ENCODE measurements at places on chromosomes 12 and 14.

- DNase-seq, result peak; percentile 72
Measured at GRCh38 chr14:22882529-22883172, 371 bp upstream of the REM2 start.

GRCh38 chr14:67963545-67963944 lies 144.0 kb downstream of the RAD51B start:
- no peak for DNase-seq

DNA sequence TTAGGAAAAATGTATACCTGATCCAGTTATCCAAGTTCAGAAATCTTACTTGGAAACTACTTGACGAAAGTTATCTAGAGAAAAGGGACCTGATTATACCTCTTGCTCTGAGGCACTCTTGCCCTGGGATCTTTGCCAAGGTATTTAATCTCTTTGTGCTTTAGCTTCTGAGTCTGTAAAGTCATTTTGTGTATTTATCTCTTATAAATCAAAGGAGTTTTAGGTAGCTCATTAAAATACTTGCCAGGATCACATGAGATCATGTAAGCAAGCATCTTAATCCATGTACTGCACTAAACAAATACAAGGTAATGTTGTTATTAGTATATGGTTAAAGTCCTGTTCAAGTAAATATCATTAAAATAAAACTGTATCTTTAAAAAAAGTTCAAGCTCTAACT lies 147.5 kb downstream of the IPO8 start:
- DNase-seq, result no peak

DNA sequence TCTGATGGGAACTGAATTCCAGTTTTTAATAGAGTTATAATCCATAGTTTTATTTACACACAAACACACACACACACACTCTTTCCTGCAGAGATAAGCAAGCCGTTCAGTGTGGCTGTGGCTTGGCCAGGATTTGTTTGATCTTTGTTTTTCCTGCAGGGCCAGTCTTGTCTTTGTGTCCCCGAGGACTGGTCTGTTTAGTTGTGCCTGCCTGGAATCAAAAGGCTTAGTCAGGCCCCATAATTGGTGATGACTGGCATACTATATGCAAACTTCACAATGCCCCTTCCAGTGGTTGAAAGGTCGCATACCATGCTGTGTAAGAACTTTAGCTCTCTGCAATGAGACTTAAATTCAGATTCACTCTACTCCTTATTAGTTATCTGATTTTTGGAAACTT lies 26.0 kb downstream of the WBP11 start:
- DNase-seq, result no peak

DNA sequence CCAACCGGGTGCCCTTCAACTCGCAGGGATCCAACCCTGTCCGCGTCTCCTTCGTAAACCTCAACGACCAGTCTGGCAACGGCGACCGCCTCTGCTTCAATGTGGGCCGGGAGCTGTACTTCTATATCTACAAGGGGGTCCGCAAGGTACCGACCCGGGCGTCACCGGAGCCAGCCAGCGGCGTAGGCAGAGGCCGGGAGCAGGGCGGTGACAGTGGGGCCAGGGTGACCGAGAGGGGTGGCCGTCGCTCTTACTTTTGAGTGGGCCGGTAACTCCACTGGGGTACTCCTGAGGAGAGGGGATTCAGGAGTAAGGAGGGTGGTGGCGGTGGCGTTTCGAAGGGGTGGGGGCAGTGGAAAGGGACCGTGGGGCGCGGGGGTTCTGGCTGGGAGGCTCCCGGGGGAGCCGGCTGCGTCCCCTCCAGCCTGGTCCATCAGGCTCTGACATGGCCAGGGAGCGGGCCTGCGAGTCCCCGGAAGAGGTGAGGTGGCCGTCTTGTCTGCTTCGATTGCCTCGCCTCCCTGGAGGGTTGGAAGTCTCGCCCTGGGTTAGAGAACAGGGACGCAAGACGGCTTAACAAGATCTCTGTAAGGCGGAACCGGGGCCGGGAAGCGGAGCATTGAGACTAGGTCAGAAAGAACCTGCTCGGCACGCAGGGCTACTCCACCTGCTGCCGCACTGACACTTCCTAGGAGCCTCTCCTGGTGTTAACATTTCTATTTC lies 491 bp downstream of the WDR20 start:
- no peak for DNase-seq

- no peak for DNase-seq
Measured at GRCh38 chr12:27463511-27464219, 17.1 kb downstream of the SMCO2 start.

- no peak for DNase-seq
Measured at GRCh38 chr12:8030189-8030588, 2.3 kb upstream of the FOXJ2 start.

DNA sequence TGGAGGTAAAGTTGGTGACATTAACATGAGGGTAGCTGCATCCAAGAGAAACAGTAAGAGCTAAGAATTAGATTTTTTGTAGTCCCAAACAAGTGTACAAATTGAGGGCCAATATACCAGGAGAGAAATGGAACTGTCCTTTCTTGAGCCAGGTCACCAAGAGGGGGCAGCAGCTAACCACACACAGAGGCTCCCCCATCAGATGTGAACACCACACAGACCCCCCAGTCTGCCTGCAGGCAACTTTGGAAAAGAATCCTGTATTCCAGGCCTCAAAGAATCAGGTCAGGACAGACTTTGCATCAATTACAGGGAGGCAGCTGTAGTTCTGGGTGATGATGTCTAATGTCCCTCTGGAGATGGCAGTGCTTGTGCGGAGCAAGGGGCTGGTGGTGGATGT lies 77.9 kb downstream of the SPTB start:
- no peak for DNase-seq

DNA sequence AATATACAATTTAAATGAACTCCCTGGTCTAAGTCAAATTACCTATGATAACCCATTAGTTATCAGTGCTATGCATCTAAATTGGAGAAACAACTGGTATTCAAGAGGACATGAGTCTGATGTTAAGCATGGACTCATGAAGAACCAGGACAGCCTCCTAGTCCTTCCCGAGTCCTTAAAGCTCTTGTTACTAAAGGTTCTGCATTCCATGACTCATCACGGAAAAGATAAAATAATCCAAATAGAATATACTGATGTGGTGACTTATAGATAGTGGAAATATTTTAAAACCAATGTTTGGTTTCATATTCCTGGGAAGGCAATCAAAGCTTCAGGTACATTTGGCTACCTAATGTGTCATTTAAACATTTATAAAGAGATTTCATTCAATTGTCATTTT lies 117.2 kb upstream of the PMCH start:
- DNase-seq, result no peak

DNA sequence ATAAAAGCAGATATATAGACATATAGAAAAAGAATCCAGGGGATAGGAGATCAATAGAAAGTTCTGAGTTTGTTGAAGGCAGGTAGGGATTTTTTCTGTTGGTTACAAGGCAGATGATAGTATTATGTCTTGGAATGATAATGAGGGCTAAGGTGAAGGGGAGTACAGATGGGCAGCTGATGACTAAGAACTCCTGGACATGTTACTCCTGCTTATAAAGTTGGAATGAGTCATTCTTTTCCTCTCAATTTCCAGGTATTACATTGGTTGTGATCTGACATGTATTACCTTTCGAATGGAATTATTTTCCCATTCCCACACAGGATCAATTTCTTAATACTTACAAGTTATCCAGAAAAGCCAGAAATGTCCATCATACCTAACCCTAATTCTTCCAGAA lies 545.2 kb upstream of the MGAT4C start:
- DNase-seq, result no peak

- DNase-seq, result no peak
Measured at GRCh38 chr12:94602024-94602423, 48.3 kb downstream of the TMCC3 start.

- DNase-seq, result no peak
Measured at GRCh38 chr12:49934505-49934904, 16.0 kb upstream of the AQP2 start.

DNA sequence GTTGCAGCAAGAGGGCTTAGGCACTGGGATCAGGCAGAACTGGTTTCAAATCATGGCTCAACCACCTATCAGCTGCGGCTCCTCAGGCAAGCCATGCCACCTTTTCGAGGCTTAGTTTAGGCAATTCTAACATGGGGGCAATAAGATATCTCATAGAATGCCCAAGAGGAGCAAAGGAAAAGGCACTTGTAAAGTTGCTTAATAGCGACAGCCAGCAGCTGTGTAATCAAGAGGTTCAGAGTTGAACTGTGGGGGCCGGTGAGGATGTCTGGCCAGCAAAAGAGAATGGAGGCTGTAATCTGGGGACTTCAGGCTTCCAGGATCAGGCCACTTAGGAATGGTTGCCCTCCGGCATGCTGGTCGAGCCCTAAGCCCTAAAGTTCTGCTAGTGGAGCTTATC lies 3.0 kb upstream of the TCHP start:
- DNase-seq, result no peak

GRCh38 chr12:65881348-65881961 lies 57.2 kb downstream of the HMGA2 start:
- no peak for DNase-seq

GRCh38 chr12:75437564-75437963 lies 43.0 kb upstream of the GLIPR1 start:
- no peak for DNase-seq

- no peak for DNase-seq
Measured at GRCh38 chr12:14681625-14682024, 14.8 kb downstream of the GUCY2C start.

DNA sequence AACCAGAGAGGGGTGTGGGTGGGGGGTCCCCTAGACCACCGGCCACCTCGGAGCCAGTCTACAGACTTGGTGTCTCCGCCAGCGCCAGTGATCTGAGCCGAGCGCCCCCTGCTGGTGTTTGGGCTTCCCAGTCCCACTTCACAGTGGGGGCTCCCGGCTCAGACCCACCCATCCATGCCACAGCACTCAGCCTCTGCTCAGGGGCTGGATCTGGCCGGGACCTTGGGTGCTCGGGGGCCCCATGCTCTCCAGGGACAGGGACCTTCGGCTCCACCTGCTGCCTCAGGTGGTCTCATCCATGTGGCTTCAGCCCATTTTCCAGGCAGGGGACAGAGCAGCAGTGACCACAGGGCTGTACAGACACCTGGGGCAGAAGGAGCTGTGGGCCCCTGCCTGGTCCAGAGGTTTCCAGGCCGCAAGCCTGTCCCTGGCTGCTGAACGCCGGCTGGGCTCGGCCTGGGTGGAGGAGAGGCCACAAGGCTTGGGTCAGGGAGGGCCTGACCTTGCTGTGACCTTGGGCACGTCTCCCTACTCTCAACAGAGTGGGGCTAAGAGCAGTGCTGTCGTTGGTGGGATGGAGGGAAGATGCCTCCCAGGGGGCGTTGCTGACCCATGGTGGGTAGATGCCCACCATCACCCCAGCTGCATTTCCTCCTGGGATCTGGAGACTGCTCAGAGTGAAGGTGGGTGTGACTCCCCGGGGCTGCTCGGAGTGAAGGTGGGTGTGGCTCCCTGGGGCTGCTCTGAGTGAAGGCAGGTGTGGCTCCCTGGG lies 86.3 kb downstream of the KIF26A start:
- no peak for DNase-seq

- DNase-seq, result no peak
Measured at GRCh38 chr14:87840906-87841305, 152.1 kb downstream of the GALC start.

GRCh38 chr12:90335566-90335965 lies 619.4 kb downstream of the CCER1 start:
- DNase-seq, result no peak

GRCh38 chr12:96237465-96238077 lies 43.4 kb downstream of the ELK3 start:
- peak; percentile 22 for DNase-seq

DNA sequence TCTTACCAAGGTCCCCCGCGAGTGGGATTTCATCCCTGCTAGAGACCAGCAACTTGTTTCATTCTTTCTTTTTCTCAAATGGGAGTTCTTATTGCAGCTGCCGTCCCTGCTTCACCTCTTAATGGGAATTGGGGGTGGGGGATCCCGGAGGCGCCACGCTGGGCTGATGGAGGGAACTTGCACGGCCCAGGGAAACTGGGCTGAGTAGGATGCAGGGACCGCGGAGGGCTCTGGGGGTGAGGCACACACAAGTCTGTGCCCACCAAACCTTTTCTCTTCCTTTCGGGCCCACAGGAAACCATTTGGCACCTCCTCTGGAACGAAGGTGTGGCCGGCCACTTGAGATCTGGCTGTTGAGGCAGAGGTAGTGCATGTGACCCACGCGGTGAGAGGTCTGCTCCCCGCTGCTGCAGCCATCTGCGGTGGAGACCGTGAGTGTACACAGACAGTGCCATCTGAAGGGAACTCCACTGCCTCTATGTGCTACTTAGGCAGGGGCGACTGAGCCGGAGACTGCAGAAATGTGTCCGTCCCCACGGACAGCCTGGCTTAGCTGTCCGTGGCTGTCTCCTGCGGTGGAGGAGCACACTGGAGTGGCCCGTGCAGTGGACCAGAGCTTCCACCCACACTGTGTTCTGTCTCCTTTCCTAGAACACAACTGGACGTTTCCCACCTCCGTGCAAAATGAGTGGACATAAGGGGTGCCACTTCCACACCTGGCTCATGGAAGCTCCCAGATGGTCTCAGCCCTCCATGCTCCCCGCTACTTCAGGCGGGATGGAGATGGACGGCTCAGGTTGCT lies 42.1 kb upstream of the TESC start:
- DNase-seq, result peak; percentile 44

DNA sequence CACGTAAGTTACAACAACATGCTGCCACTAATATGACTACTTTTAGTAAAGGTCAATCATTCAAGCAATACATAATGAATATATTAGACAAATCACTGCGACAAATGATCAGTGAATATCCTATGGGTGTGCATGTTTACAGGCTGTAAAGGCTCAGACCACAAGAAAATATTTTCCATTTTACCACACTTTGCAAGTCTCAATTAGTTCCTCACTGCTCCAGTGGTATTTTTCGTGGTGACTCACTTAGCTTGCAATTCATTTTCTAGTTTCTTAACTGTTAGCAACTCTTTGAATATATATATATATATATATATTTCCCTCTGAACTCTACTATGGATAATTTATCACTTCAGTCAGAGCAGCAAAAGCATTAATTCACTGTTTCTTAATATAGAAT lies 96.9 kb downstream of the EML5 start:
- DNase-seq, result no peak

- DNase-seq, result no peak
Measured at GRCh38 chr14:22545842-22546721, 42.9 kb downstream of the DAD1 start.

- no peak for DNase-seq
Measured at GRCh38 chr12:69484428-69484827, 14.2 kb downstream of the FRS2 start.

DNA sequence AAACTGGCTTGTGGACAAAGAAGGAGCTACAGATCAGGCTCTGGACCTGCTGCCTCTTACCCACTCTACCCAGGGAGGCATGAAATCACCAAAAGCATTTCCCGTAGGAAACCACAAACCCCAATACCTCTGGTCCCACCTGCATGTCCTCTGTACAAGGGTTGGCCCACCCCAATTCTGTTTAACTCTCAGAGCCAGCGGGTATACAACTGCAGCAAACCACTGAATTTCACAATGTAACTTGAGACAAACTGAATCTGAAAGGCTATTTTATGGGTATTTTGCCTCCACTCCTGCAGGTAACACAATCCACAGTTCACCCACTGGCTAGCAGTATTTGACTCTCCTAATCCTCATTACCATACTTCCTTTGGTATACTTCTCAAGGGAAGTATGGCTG lies 16.5 kb downstream of the SIX1 start:
- no peak for DNase-seq

- peak; percentile 76 for DNase-seq
Measured at GRCh38 chr12:12779529-12779928, 5.9 kb upstream of the APOLD1 start.

- DNase-seq, result no peak
Measured at GRCh38 chr14:53399057-53399456, 245.9 kb upstream of the DDHD1 start.

GRCh38 chr14:68820536-68820935 lies 27.7 kb upstream of the ZFP36L1 start:
- DNase-seq, result no peak

GRCh38 chr14:93317875-93318807 lies 14.7 kb downstream of the BTBD7 start:
- no peak for DNase-seq
